ENCODE measurements at places on chromosomes 6 and 20.
A peak's percentile ranks its signal among the peaks of the same experiment; 100 is the strongest.

DNA sequence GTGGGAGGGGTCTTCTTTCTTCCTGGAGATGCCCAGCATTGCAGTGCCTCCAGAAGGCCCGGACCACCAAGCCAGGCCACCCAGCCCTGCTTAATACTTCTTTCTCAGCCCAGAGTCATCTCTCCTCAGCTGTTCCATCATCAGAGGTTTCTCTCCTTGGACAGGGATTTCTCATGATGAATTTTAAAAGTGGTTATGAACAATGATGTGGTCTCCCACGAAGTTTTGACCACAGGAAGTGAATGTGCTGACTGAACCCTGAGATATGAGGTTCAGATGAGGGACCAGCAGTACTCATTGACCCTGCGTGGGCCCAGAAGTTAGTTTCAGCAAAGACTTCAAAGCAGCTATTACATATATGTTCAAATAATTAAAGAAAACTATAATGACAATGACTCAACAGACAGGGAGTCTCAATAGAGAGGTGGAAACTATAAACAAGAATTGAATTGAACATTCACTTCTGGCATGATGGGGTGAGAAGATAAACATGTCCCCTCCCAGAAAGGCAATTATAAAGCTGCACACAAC, 114.5 kb upstream of the SLC22A16 start:
- DNase-seq = no peak

- DNase-seq = no peak
Measured at GRCh38 chr6:43634702-43635303, 837 bp upstream of the MAD2L1BP start.

DNA sequence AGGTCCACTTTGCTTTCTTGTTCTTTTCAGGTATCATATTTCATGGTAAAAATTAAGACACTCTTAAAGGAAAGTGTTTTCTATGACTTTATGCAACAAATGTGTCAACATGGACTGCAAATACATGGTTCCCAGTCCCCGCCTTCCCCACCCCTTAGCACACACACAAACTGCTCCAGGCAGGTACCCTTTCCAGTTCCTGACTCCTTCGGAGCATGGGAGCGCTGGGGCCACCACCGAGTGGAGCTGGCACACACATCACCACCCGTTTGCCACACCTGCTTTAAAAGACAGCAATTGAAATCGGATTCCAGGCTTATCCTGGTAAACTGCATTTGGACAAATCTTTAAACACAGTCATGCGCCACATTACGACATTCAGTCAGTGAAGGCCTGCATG, 22.2 kb downstream of the RNASET2 start:
- no peak for DNase-seq

DNA sequence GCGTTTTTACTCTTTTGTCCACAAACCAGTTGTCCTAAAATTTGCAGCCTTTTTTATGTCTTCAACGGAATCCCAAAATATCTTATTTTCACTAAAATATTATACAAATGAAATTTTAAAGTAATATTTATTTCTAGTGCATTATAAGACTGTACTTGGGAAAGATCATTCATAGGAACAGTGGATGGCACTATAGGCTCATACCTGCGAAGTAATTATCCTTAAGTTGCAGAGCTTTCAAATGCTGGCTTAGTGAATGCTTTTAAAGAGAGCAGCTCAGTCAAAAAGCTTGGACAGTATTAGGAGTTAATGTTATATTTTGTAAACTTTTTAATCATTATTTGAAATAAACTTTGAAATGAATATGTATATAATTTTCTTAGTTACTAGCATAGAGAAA, 254.9 kb downstream of the CDKAL1 start:
- DNase-seq = no peak

DNA sequence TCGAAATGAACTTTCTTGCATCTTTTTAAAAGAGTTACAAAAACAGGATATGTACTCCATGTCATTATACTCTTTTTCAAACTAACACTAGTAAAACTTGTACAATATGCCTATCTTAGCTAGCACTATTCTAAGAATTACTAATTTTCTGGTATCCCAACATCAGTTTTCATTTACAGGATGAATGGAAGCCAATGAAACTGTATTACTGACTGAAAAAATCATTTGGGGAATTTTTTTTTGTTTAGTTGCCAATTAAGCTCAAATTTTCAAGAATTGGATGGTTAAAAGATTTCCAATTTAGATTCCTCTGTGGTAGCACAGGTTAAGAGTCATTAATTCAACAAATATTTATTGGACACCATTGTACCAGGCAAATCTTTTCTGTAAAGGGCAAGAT, 30.7 kb downstream of the TASP1 start:
- no peak for DNase-seq

DNA sequence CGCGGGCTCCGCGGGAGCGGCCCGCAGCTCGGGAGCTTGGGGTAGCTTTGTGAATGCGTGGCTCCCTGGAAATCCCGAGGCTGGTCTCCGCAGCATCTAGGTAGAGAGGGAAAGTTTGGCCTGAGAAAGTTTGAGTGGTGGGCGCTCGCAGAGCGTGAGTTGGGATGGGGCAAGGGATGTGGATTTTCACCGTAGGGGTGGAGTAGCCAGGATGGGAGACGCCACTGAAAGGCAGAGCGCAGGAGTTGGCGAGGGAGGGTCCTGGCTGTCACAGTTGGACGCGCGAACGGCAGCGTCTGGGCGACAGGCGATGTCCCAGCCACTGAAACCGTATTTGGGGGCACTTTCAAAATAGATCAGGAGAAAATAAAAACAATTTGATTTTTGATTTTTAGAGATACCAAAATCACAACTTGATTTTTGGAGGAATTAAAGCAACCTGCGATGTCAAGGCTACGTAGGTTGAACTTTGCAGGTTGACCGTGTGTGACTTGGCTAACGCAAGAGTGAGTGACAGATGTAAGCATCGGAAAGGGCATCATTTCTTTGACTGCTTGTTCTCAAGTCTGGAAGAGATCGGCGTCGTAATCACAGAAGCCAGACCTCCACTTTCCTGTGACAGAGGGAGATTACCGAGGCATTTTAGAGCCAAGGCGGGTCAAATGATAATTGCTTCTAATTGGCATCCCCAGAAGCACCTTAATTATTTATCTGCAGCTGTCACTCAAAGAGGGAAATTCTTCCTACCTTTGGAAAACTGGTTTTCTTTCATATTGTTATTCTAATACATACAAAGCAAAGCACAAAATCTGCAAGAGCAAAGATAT, 646 bp downstream of the HEY2 start:
- DNase-seq = no peak

DNA sequence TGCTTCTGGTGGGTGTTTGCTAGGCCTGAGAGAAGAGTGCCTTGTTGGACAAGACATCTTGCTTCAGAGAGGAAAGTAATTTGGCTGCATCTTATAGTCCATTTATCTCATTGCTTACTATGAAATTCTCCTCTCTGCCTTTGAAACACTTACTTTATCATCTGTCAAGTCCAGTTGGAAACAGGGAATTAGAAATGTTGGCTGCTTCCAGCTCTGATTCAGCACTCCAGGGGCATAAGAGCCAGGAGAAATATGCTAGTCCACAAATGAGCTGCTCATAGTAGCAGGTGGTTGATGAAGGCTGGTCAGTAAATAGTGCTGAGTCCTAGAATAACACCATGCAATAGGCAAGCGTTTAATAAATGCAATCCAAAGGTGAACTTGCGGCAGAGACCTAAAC, 227.1 kb downstream of the SLC35F1 start:
- DNase-seq = no peak

DNA sequence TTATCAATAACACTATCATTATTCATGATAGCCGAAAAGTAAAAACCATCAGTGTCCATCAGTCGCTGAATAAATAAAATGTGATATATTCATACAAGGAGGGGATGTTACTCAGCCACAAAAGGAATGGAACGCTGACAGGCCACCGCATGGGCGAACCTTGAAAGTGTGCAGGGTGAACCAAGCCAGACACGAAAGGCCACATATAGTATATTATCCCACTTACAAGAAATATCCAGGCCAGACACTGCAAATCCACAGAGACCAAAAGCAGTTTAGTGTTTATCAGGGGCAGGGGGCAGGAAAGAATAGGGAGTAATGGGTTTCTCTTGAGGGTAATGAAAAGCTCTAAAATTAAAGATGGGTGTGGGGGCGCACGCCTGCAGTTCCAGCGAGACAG, 5.7 kb downstream of the SOX18 start:
- DNase-seq = no peak

DNA sequence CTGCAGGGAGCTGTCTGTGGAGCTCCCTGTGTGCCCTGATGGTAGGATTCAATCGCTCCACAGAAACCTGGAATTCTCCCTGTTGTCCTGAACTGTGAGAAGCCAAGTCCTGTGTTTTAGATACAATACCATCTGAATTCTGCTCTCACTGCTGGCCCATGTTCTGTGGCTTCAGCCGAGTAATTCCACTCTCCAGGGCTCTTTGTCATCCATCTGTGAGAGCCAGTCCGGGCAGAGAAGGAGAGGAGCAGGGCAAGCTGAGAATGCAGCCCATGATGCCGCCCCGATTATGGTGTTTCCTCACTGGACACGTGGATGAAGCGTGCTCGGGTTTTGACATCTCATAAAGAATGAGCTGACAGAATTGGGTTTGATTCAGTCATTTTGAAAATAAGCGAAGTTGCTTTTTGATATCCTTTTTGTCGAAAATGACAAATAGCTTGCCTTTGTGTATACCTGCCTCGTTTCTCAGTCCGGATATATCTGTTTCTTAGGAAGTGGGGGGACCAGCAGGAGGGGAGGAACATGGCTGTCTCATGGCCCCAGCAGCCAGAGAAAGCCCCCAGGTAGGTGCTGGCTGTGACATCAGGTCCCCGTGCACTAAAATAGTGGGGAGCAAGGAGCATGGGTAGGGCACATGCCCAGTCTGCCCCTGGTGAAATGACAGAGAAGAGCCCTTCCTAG, 8.2 kb upstream of the CD93 start:
- DNase-seq = no peak

- peak; percentile 92 for DNase-seq
Measured at GRCh38 chr20:18267815-18268214, 20.5 kb upstream of the ZNF133 start.

DNA sequence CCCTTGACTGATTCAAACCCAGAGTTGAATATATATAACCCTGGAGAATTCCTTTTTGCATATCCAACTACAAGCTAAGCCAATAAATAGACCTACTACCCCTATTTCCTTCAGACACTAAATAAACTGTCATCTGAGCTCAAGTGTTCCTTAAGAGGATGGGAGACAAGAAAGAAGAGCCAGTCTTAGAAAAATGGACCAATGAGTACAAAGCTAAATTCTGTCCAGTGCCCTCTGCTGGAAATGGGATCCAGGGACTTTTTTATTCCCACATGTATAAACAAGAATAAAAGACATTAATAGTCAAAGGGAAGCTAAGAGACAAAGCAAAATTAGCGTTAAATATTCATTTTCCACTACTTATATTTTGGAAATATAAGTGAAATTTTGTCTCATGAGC, 4.8 kb downstream of the PPP1R10 start:
- no peak for DNase-seq

DNA sequence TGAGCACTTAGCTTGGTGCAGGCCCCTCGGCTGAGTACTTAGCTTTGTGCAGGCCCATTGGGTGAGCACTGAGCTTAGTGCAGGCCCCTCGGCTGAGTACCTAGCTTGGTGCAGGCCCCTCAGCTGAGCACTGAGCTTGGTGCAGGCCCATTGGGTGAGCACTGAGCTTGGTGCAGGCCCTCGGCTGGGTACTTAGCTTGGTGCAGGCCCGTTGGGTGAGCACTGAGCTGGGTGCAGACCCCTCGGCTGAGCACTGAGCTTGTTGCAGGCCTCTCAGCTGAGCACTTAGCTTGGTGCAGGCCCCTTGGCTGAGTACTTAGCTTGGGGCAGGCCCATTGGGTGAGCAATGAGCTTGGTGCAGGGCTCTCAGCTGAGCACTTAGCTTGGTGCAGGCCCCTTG, 387.1 kb downstream of the THBS2 start:
- DNase-seq = no peak

DNA sequence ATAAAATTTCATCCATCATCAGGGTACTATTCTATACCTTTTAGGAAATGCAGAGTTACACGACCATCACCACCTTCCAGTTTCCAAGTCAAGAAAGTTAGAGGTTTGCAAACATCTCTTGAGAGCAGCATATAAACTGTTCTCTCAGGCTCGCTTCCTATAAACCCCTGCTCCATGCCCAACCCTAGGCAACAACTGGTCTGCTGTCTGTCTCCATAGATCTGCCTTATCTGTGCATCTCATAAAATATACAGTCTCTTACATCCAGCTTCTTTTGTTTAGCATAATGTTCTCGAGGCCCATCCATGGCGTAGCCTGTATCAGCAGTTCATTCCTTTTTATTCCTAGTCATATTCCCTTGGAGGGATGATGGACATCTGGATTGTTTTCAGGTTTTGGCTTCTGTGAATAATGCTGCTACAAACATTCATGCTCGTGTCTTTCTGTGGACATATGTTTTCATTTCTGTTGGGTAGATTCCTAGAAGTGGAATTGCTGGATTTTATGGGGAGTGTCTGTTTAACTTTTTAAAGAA, 6.1 kb downstream of the PTPRT start:
- no peak for DNase-seq

DNA sequence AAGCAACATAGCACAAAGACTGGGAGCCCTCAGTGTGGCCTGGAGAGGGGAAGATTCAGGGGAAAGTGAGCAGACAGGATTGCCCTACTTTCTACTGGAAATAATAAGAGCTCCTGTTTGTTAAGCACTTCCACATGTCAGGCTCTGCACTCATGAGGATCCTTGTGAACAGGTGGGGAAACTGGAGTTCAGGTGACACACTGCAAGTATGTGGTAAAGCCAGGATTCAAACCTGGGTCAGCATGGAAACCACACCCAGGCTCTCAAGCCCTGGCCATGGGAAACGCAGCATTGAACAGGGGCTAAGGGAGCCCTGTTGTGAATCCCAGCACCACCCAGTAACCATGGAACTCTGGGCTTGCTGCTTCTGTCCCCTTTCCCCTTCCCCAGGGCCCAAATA, 42.8 kb upstream of the ID1 start:
- DNase-seq = no peak

- DNase-seq = no peak
Measured at GRCh38 chr6:45253453-45253852, 74.7 kb upstream of the RUNX2 start.

DNA sequence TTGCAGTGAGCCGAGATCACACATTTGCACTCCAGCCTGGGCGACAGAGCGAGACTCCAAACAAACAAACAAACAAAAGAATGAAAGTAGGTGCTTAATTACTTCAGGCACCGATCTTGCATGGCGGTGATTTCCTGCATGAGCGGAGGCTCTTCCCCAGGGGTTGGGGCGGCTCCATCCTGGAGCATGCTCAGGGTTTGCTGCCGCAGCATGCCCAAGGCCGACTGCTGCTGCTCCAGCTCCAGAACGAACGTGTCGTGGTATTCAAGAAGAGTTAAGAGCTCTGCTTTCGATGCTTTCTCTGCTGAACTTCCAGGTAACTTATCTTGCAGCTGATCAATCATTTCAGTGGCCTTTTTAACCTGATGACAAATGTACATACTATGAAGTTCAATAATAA, 313.8 kb downstream of the SYNE1 start:
- DNase-seq = no peak

- DNase-seq = no peak
Measured at GRCh38 chr20:5177071-5177470, 50.3 kb downstream of the CDS2 start.

- no peak for DNase-seq
Measured at GRCh38 chr6:31764198-31764597, 1.7 kb downstream of the SAPCD1 start.

Measured in ecto neural progenitor cell (in vitro differentiated cells).